ENCODE measurements at places on chromosomes 2 and 18.

- DNase-seq = no peak
Measured at GRCh38 chr2:240460253-240460711, 24.8 kb downstream of the GPC1 start.

DNA sequence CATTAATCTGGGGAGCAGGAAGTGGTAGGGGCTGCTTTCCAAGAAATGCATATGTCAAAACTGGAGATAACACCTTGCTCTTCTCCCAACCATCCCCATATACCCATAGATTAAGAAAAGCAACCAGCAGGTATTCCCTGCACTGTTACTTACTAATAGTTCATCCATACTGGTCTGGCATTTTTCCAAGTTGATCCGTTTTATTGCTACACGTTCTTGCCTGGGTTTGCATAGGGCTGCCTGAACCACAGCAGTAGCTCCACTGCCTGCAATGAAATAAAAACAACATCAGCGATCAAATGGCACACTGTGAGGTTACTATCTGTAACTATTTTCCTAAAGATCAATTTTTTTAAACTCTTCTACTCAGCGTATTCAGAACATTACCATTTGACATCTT is 65.6 kb downstream of the STK39 start:
- DNase-seq = no peak

DNA sequence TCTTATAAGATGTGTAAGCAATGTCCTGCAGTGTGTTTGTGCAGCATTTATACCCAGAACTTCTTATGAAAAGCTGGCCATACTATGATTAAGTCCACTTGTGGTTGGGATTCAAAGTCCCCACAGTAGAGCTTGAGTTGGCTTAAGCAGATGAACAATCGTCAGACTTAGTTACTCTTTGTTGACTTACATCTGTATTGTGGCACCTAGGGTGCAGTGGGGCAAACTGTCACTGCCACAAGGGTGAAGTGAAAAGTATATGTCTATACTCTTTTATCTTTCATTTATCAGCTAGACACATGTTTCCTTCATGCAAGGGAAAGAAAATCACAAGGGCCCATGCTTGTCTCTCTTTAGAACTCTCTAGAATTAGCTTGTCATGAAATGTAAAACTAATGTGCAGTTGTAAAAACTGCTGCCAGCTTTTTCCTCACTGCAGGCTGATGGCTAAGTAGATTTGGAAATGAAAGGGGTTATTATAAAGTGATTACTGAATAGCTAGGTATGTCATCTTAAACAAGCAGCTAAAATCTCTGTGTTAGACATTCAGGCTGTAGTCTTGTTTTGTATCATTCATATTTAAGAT is 474.5 kb downstream of the PTPRM start:
- DNase-seq = no peak

GRCh38 chr18:50969448-50969847 is 1.6 kb downstream of the ELAC1 start:
- DNase-seq = no peak

GRCh38 chr2:184367211-184367610 is 231.1 kb upstream of the ZNF804A start:
- no peak for DNase-seq

- DNase-seq = peak; percentile 51
Measured at GRCh38 chr2:173884025-173884802, 81.0 kb downstream of the SP3 start.

DNA sequence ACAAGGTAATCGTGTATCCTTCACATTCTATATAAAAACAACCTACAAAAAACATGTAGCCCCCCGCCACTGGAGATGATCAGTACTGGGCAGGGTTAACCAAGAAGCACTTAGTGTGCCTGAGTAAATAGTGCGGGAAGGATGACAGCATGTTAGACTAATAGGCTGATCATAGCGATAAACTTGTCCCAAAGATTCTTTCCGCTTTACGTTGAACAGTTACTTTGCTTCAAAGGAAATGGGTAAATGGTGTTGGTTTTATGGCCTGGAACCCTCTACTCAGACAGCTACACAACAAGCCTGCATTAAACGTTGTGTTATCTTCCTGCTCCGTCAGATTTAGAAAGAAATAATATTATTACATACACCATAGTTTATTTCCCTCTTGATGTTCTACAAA is 67.7 kb downstream of the CTAGE1 start:
- no peak for DNase-seq

DNA sequence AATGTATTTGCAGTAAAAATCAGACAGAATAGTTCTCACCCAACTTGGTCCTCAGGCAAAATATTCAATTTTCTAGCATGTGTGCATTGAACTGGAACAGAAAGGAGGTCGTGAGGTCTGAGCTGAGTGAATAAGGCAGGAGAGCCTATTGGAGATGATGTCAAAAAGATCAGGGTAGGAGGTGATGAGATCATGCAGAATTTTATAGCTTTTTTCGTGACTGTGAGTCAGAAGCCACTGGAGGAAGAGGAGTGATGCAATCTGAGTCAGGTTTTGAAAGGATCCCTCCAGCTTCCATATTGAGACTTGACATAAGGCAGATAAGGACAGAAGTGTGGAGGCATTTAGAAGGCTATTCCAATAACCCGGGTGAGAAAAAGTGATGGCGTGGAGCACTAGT is 299.5 kb upstream of the SOX11 start:
- DNase-seq = no peak

DNA sequence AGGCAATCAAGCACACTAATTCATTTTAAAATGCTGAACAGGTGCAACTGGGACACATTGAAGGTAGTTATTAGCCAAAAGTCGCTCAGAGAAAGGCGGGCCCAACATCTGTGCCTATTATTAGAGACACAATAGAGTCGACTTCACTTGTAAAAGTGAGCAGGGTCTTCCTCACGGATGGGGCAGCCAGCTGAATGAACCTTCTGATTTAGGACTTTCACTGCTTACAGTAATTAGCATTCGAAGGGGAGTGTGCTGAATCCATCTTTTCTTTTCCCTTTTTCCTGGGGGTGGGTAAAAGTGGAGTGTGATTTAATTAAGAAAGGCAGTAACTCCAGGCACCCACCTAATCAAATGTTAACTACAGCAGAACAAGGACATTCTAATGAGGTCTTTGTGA is 677.7 kb downstream of the DCDC2C start:
- no peak for DNase-seq

DNA sequence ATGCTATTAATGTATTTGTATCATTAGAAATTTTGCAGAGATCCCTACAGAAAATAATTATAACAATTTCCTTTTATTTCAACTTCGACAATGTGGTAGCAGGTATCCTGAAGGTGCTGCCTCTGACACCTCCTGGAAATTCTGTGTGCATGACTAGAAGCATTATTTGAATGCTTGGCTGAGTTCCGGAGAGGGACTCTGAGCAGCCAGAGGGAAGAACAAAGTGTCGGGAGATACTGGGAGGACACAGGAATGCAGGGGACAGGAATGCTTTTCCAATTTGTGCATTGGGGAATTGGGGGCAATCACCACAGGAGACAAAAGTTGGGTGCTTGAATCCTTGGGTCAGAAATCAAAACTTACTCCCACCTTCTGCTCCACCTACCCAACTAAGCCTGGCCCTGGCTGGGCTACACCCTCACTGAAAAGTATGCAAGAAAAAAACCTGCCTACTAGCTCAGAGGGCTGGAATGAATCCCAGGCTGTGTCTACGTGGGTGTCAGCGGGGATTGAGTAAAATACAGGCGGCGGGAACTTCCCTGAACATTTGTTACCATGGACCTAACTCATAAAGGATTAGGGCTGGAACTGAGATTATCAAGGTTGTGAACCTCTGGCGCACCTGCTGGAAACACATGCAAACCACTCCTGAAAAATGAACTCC is 299.3 kb downstream of the SOX11 start:
- peak; percentile 37 for DNase-seq

DNA sequence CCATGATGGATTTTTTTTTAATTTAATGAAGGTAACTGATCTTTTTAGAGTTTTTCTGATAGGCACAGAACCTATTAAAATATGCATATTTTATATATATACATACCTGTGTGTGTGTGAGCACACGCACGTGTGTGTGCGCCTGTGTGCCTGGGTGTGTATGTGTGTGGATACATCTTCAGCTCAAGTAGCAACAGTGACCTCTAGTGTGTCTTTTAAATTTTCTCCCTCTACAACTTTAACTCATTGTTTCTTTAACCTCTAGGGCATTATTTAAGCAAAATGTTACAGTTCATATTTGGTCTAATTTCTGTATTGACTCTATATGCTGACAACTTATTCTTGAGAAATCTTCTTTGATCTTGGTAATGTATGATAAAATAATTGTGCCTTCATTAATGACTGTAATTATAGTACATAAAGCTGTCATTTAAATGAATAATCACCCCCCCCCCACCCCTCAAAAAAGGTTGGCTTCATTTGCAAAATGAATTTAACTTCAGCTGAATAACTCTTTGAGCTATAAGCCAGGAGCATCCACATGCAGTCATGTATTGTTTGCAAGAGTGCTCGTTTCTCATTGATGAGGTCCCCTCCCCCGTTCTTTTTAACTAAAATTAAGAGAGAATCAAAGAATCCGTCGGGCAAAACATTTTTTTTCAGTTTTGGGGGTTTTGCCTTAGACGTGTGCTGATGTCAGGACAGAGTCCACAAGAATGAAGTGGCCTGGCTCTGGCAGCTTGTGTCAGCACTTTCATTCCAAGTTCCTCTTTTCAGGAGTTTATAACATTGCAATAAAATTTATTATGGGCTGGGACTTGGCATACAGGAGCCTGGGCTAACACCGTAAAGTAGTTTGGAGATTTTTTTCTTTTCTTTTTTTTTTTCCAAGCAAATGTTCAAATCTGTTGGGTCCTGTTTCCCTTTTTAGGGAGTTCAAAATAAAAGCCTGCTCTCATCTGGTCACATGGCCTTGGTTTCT is 80.0 kb downstream of the ETAA1 start:
- no peak for DNase-seq

DNA sequence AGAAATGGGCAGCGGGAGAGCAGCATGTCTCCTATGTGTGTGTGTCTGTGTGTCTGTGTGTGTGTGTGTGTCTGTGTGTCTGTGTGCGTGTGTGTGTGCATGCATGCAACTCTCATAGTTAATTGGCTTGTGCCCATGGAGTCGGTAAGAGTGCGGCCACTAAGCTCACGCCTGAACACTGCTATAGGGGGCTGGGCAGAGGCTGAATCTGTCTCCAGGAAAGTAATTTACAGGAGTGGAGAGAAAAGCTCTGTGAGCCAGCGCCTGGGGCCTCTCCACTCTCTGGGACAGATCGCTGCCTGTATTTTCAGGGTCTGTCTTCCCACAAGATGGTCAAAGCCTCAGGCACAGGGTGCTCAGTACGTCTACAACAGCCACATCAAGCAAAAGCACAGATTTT is 553.4 kb downstream of the TNS1 start:
- DNase-seq = peak; percentile 52

GRCh38 chr2:72000110-72000509 is 147.6 kb downstream of the CYP26B1 start:
- no peak for DNase-seq

DNA sequence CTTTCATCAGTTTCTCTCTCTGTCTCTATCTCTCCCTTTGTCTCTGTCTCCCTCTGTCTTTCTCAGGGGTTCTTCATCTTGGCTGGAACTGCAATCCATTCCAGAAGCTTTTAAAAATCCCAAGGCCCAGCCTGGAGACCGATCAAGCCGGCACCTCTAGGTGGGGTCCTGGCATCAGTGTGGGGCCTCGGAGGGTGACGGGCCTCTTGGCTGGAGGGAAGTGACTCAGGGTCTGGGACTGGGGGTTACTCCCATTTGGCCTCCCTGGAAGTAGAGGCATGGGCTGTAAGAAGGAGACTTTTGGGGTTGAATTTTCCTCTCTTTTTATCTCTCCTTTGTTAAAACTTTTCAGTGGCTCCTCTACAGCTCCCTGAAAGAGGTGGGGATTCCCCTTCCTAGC is 52.8 kb upstream of the OTOF start:
- peak; percentile 10 for DNase-seq

DNA sequence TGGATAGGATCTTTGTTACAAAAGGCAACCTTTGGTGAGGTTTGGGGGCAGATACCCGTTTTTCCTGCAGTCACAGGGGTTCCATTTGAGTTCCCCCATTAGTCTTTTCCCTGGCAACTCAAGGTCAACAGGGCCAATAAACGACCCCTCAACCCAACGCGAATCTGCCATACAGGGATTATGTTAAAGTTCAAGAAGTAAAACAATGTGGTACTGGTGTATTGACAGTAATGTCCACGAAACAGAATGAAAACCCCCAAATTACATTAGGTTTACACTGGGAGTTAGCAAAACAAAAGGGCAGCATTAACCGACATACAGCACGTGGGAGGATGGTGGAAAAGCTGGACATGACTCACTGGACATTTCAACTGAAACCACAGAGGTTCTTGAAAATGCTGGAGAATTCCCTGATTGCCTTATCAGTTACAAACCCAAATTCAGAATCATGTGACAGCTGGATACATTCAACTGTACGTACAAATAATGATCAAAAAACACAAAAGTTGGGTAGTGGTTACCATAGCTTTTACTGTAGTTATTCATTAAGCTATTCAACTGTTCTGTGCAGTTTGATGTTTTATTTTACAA is 4.9 kb upstream of the IMP4 start:
- no peak for DNase-seq

DNA sequence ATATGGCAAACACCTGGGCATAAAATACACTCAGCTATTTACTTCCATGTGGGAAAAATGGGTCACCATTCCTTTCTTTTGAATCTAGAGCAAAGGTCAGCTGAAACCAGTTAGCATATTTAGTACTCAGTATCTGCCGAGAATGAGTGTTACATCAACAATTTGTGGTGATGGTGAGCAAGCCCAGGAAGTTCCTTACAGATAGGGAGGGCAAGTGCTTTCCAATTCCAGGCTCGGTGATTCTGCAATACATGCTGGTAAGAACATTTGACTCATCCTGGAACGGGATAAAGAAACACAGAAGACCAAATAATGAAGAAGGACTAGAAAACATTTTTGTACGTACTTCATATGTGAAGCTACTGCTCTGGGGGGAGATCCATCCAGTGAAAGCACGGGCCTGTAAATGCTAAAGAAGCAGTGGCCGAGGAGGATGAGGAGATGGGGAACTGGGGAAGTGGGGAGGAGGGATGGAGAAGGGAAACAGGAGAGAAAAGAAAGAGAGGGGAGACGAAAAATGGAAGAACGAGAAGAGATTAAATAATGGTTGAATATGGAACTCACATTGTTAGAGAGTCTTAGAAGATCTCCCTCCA is 251.9 kb downstream of the TTC32 start:
- no peak for DNase-seq

DNA sequence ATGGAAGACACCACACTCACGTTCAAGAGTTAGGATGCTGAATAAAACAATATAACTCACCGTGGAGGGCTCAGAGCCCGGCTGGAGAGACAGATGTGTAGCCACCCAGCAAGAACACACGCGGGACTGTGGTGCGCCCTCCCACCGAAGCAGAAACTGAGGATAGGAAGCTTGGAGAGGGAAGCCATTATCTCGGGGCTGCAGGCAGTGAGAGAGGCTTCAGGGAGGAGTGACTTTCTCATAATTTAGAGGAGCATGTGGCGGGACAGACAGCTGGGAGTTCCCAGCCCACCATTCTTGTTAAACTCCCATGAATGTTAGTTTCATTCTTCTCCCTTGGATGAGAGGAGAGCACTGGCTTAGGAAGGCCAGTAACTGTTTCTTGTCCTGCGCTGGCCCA is 96.4 kb downstream of the MAPRE2 start:
- no peak for DNase-seq

GRCh38 chr2:60100034-60100433 is 453.4 kb downstream of the BCL11A start:
- no peak for DNase-seq

All from kidney (tissue), 22 donors.